Stimulated activated CD8-positive, alpha-beta memory T cell treated with anti-CD3 and anti-CD28 coated beads, Interleukin-7, amount 100 ng/mL, for 48 hours (primary cell): ENCODE measurements at places on chromosomes 7 and 10.

GRCh38 chr10:82821043-82821442 lies 946.0 kb downstream of the NRG3 start:
- no peak for DNase-seq

GRCh38 chr10:6988654-6989053 lies 408.6 kb upstream of the PRKCQ start:
- no peak for DNase-seq

GRCh38 chr10:26441491-26442214 lies 3.5 kb downstream of the APBB1IP start:
- no peak for DNase-seq

DNA sequence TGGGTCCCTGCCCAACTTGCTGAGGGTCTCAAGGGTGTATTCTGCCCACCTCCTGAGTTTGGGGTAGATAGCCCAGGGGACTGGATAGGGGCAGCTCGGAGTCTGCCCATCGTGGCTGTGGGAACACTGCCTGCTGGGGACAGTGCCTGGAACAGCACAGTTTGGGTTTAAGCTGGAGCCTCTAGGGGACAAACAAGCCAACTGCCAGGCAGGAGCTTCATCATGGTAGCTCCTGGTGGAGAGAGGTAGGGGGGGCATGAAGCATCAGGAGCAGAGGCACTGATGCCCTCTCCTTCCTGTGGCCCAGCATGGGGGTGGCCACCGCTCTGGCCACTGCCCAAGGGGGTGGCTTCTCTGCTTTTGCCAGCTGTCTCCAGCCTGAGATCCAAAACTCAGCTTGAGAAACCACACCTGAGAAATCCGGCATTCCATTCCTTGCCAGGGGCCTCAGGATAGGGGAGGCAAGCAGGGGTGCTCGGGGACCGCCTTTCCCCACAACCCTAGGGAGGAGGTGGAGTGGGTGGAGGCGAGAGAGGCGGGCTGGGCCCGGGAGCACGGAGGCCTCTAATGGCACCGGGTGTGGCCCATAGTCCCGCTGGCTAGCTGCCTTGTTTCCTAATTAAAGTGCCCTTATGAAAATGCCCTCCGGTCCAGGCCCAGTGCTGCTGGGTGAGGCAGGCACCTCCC lies 47.6 kb downstream of the UNC5B start:
- no peak for DNase-seq

DNA sequence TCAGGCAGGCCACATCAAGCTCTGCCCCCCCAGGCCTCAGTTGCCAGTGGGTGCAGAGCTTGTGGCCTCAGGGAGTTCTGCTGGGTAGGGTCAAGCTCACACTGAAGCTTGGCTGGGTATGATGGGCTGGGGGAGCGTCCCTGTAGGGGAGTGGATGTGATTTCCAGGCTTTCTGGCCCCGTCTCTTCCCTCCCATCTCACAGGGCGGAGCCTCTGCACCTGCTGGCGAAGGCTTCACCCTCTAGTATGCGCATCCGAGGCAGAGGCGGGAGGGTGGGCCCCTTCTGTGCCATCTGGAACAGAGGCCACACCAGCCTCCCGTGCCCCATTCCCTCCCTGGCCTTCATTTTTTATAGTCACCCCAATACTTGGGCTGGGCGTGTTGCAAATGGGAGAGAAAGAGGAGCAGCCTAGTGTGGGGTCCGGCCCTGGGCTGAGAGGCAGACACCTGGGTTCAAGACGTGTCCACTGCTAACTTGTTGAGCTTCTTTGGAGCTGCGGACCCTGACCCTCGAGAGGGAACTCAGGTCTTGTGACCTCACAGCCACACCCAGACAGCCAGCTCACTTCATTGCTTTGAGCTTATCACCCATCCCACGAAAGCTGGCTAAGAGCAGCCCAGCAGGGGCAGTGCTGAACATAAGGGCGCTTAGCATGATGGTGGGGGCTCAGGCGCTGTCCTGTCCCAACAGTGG lies 2.3 kb downstream of the AQP1 start:
- DNase-seq = no peak

- DNase-seq = no peak
Observed at GRCh38 chr7:16409777-16410176, 11.6 kb downstream of the CRPPA start.

DNA sequence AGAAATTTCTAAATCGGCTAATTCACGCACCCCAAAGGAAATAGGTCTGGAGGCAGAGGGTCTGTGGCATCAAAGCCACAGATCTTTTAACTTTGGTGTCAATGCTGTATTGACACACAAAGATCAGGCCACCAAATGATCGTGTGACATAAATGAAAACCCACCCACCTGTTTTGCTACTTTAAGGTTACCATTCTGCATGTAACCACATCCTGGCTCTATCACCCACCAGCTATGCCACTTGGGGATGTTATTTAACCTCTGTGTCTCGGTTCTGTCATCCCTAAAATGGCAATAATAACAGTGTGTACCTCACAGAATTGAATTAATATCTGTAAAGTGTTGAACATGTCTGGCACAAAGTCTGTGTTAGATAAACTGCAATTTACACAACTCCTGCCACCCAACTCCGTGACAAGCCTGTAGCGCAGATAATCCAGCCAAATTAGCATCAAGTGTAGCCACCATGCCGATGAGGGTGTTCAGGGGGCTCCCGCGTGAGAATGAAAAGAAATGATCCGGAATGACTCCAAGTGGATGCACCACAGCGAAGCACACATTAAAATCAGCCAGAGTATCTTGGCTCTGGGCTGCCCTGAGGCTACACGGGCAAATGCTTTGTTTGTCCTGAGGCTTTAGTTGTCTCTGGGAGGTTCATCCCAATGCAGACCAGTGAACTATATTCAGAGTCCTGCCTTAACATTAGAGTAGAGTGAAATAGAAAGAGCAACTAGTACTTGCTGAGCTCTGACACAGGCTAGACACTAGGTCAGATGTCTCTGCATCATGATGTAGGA lies 158.4 kb upstream of the NEBL start:
- no peak for DNase-seq

- DNase-seq = no peak
Observed at GRCh38 chr10:110947061-110947595, 27.7 kb downstream of the SHOC2 start.

DNA sequence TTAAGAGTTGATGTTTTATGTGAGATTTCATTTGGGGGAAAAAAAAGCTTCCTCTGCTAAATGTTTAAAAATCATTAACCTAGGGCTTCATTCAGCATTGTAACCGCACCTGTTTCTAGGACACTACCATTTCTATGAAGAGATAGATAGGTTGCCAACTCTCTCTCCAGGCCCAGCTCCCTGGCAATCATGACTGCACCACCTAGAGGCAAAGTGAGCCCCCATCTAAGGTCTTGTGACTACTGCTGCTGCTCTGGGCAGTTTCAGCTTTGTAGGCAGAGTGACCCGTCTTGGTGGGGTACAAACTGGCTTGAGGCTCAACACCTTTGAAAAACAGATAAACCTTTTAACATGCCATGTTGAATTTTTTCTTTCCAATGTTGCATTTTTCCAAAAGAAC lies 27.3 kb upstream of the MRC1 start:
- no peak for DNase-seq

- no peak for DNase-seq
Observed at GRCh38 chr7:85215098-85215497, 28.2 kb upstream of the SEMA3D start.
